Urothelium cell line (cell line): ENCODE measurements at places on chromosomes 1 and 21.

DNA sequence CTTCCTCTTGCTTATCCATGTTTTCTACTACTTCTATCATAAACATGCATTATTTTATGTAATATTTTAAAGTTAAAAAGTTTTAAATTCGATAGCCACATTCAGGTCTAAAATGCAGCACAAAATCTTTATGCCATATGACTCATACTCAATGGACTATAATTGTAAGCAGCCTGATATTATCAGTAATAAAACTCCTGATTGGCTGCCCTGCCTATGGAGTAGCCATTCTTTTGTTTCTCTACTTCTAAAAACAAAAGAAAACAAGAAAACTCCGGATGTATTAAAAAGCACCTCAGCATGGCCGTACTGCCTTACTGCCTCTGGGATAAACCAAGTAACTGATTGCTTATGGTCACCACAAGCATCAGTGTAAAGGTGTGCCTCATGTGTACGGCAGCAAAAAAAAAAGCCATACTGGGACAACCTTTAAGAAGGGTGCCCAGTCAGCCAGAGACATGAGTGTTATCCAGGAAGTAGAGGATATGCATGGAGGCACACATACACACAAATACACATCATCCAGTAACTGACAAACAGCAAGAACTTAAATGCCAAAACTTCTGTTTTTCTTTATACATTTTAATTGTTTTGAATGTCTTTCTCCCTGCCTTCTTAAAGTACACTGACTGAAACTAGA is 9.2 kb downstream of the SLC35D1 start:
- DNase-seq = no peak

GRCh38 chr1:161261261-161262235 is 3.0 kb downstream of the PCP4L1 start:
- no peak for DNase-seq

DNA sequence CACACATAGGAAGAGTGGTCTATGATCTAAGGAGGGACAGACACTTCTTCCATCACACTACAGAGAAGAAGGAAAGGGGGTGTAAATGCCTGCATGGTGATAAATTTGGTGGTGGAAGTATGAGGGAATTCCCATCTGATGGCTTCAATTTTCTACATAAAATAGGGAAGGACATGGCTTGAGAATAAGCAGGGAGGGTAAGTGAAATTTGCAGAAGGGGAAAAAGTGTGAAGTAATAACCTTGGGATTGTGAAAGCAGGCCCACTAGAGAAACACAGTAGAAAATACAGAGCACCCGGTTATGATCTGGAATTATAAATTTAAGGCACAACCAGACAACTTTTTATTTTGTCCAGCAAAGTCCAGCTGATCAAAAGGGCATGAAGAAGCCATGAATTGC is 22.7 kb upstream of the HIVEP3 start:
- DNase-seq = no peak

DNA sequence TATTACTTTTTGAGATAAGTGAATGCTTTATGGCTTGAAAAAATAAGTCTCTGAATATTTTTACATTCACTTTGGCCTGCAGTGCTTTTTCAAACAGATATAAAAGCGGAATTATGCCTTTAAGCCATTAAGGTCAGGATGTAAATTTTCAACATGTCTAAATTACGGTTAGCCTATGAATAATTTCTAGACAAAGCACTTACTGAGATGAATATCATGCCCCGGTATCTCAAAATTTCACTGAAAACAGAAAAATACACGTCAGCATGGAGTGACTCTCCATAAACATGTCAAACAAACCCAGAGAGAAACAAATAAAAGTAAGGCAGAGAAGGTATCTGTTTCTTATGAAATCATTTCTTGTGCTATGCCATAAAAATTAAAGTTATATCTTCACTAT is 853.9 kb downstream of the KCNT2 start:
- DNase-seq = no peak

GRCh38 chr1:81221564-81221963 is 579.2 kb upstream of the ADGRL2 start:
- no peak for DNase-seq

GRCh38 chr1:27037518-27037917 is 24.9 kb upstream of the TENT5B start:
- no peak for DNase-seq

DNA sequence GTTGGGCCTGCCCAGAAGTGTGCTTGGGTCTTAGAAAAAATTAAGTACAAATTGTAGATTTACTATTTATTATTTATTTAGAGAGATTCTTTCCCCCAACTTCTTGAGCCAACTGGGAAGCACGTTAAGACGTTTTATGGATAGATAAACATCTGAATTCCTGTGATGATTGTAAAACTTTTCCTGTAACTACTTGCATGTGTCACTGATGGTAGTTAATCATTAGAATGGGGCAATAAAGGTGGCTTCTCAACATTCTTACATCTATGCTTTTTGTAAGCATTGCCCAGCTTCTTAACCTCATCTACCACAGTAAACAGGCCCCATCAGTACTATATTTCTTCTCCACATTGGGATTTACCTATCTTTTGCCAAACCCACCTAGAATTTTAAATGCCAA is 559.8 kb downstream of the LMO4 start:
- no peak for DNase-seq

- DNase-seq = no peak
These were observed 42.1 kb upstream of the CFHR3 start for GRCh38 chr1:196732526-196732925.

DNA sequence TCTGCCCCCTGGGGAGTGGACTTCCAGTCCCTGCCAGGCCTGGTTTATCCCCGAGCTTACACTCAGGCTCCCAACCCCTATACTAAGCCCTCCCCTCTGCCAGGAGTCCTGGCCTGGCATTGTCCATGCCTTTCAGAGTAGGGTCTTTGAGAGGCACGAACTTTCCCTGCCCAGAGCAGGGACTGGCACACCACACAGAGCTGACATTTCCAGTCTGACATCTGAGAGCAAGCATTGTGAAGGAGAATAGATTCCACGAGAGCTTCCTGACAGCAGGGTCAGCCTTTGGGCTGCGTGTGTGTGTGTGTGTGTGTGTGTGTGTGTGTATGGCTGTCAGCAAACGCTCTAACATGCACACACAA is 59.5 kb upstream of the LAPTM5 start:
- DNase-seq = no peak

GRCh38 chr1:59128239-59128736 is 168.6 kb upstream of the FGGY start:
- DNase-seq = no peak

DNA sequence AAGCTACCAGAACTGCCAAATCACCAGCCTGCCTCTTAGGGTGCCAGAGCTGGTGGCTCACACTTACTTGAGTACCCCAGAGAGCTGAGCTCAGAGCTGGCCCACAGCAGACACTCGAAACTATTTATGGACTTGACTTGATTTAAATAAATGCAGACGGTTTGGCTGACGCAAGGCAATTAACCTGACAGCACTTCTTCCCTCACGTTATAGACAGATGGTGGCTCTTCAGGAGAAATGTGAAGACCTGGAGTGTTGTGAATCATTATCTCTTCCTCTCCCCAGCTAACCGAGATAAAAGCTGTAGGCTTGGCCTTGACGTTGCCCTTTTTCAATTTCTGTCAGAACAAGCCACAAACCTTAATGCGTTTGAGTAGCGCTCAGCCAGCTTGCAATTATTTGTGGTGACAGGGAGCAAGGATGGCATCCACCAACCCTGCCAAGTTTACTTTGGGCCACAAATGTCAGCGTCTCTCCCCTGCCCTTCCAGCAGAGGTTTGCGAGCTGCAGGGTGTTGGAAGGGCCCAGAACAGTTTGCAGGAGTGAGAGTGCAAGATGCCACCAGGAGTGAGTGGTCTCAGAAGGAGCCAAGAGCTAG is 34.0 kb upstream of the BCAR3 start:
- DNase-seq = no peak

DNA sequence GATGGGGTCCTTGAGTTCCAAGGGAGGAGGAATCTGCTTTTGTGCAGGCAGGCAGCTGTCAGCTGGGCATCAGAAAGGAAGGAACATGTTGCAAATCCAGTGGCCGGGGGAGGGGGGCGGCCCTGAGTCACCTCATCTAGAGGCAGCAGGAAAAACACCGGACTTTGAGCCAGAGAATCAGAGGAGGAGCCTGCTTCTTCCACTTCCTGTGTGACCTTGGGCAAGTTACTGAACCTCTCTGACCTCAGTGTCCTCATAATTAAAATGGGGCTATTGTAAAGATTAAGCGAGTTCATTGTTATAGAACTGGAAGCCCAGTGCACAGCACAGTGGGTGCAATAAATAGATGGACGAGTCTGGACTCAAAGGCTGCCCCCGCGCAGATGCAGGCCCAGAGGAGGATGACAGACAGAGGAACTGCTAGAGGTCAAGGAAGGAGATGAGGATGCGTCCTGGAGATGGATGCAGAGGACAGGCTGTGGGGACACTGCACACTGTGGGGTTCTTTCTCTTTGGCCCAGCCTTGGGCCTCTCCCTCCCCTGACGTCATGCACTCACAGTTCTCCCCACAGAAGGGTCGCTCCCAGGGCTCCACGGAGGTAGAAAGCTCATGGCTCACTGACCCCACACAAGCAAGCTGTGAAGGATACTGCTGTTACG is 714.3 kb downstream of the MATN1 start:
- peak; percentile 43 for DNase-seq

DNA sequence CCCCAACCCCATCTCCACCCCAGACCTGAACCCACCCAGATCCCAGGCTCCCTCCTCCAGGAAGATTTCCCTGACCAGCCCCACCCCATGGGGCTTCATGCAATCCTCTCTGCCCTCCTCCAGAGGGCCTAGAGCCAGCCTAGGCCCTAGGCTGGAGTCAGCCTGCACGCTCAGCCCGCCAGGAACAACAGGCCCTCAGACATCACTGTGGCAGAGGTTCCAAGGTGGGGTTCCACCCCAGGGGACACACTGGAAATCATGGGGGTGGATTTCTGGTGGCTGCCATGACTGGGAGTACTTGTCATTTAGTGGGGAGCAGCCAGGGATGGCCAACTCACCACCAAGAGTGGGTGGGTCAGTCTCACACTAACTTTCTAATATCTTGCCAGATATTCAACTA is 122.0 kb downstream of the GLIS1 start:
- no peak for DNase-seq

- no peak for DNase-seq
These were observed 320 bp downstream of the C1orf174 start for GRCh38 chr1:3899754-3900149.

- no peak for DNase-seq
These were observed 62.3 kb downstream of the GON4L start for GRCh38 chr1:155794605-155795245.

GRCh38 chr1:79197421-79197820 is 190.9 kb upstream of the ADGRL4 start:
- DNase-seq = no peak

DNA sequence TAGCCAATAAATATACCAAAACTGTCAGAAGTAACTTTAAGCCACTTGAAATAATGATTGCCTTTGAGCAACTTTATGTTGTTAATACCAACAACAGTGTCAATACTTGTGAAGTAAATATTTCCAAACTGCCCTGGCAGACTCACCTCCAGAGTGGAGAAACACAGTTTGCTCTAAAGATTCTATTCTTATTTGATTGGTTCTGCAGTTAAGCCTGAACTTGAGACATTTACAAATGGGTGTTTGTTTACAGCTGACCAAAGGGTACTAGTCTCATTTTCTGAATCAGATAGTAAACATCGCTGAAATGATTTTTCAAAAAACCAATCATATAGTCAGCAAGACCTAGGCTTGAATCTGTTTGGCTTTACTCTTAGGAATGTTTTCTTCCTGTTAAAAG is 1.3 kb upstream of the MYOC start:
- DNase-seq = no peak

DNA sequence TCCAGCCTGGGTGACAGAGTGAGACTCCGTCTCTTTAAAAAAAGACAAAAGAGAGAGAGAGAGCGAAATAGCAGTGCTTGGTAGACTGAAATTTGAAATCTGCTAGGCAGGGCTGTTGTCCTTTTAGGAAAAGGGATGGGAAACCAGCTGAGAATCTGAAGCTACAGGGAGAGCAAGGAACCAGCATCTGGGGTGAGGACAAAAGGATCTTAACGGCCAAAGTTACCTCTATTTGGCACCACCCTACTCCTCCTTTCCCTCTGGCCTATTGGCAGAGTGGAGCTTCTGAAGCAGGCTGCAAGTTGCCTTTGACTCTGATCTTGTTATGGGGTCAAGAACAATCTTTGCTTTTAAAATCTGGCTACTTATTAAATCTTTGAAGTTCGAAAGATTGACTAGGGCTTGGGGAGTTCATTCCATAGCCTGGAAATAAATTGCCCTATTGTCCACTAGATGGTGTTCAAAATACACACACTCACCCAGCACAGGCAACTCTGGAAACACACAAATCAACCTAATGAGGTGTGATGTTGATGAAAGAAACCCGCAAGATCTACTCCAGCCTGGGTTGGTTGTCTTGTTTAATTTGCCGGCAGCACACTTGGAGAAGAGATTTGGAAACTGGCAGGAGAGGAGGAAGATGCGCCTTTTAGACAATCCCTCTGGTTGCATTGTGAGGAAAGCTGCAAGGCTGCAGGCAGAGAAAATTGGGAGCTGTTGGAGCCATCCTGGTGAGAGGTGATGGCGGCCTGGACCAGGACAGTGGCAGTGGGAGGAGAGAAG is 16.5 kb upstream of the PARP1 start:
- peak; percentile 56 for DNase-seq

GRCh38 chr1:244237445-244237844 is 186.4 kb downstream of the ZBTB18 start:
- DNase-seq = no peak

DNA sequence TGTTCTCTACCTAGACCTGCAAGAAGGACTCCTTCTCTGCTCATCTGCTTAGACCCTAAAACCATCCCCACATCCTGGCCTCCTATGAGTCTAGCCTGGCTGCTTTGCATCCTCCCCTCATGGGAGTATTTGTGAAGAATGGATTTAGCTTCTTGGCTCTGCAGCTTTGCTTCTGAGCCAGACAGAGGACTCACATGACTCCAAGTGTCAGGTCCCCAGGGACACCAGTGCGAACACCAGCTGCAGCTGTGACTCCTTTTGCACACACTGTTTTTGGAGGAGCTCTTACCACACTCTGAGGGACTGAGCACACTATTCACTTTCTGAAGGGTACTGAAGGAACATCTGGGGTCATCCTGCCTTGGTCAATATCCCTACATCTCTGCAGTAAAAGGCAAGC is 131.8 kb upstream of the SGIP1 start:
- DNase-seq = no peak

DNA sequence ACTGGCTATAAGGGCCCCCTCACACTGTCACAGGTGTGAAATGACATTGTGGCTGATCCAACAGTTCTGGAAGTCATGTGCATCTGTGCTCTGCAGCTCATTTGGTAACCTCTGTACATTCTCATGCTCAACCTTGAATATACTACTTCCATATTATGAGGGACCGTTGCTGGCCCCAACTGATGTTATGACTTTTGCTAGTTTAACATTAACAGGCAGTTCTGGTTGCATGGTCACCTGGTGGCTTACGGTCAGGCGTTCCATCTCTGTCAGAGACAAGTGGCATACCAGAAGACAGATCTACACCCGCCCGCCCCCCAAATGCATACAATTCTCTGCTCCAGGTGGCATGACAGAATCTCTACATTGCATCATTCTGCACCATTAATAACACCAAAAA is 6.0 kb upstream of the DIP2A start:
- no peak for DNase-seq
